ENCODE measurements at places on chromosomes 7 and 10.

DNA sequence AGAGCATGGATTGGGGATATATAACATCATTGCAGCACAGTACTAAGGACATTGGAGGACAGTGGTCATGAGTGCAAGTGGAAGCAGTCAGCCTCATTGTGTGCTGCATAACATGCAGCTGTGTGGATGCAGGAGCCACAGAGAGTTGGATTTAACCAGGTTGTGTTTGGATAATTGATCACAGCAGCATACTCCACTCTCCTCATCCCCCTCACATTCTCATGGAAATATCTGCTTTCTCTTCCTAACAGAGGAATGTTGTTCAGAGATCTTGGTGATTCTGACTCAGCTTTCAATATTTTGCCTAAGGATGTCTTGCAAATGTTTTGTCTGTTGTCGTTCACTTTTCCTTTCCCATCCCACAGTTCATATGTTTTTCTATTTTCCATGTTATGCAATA is 31.8 kb upstream of the LSM8 start:
- DNase-seq, result no peak

DNA sequence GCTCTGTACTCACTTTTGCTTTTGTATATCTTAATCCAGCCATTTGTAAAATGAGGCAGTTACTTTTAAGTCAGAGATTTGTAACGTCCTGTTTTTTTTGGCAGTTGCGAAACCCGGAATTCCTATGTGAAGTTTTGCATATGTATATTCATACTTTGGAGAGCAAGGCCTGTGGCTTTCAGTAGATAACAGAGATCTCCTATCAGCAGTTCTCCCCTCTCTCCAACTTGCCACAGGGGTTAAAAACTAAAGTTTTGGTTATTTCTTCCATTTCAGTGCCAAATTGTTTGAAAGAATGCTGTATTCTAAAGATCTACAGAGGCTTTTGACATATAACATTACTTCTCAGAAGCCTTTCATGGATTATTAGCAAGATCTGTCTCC is 102.4 kb downstream of the EXOC4 start:
- no peak for DNase-seq

DNA sequence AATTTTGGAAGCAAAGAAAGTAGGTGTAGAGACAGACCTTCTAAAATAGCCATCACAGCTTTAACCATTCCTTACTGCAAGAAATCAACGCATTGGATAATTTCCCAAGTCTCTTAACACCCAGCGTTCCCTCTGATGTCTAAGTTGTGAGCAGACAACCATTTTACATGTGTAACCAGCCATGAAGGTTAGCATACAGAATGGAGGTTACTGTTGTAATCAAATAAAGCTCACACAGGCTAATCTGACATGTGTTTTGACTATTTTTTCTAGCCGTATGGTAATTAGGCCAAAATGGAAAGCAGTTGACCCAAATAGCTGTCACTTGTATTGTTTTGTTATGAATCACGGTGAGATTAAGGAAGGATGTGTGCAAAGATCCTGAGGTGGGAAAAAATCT is 336.4 kb downstream of the RNLS start:
- no peak for DNase-seq

DNA sequence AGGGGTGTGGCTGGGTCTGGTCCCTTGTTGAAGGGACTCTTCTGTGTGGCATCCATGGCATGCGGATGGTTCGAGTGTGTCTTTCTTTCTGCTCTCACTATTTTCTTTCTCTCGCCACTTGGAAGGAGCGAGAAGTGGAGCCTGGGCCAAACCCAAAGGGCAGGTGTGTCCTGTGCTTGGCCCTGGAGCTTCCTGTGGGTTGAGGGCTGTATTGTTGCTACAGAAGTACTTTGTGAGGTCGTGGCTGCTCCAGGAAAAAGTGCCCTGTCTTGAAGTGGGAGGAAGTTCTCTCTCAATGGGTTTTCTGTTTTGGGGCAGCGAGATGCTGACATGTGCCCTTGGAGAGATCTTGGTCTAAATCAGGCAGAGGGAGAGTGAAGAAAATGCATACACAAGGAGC is 72.0 kb downstream of the DOCK1 start:
- no peak for DNase-seq

- DNase-seq, result no peak
These were observed 14.5 kb downstream of the SH2D4B start for GRCh38 chr10:80552151-80552646.

DNA sequence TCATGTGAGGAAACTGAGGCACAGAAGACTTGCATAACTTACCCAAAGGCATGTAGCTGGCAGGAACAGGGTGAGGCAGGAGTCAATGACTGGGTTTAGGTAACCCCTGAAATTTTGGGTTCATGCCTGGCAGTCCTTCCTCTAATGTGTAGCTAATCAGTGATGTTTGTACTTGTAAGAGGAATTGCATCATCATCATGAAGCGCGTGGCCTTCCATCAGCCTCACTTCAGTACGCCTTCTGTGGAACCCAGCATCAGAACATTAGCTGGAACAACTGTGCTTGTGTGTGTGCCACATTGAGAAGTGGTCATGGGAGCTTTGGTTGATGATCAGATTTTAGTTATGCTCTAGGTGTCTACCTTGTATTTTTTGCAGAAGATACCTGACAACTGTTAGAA is 18.2 kb upstream of the STMP1 start:
- no peak for DNase-seq

DNA sequence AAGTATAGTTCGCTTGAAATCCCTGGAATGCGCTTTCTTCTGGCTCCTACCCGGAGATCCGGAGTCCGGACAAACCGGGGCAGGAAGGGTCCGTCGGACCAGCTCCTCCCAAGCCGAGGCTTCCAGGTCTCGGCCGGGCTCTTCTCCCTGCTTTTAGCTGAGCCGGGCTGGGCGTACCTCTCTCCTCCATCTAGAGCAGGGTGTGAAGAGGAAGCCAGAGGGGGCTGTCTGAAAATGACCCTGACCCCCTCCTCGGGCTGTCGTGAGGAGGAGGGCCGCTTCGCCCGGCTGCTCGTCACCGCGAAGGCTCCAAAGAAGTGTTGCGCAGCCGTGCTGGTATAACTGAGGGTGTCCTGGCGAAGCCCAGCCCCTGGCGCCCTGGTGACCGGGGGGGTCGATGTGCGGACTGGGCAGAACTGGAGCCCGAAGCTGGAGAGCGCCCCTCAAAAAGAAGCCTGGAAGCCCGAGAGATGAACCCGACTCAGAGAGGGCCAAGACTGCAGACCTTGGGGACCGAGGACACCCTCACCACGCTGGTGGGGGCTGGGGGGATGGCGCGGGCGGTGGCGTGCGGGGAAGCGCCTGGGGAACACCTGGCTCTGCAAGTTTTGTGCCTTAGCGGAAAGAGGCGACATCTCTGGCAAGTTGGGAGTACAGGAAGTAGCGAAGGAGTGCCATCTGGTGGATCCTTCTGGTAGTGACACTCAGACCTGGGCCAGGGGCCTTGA is 5.7 kb downstream of the KAZALD1 start:
- DNase-seq, result peak; percentile 67

DNA sequence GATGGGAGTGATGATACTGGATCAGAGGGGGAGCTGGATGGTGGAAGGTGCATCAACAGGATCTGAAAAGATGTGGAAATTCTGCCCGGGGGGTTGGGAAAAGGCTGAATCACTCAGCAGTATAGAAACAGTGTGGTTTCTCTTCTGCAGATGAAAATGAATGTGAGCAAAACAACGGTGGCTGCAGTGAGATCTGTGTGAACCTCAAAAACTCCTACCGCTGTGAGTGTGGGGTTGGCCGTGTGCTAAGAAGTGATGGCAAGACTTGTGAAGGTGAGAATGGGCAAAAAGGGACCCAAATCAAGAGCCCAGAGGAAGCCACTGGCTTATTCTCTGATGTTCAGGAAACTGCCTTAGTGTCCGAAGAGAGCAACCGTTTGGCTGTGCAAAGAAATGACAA is 12.9 kb downstream of the OIT3 start:
- DNase-seq, result no peak

- DNase-seq, result no peak
These were observed 1.1 kb upstream of the DDX21 start for GRCh38 chr10:68954904-68955303.
